ENCODE measurements at places on chromosomes 7 and 10. TPM values are rescaled to one million over a fixed set of nuclear protein-coding genes. Genes with fewer than 3 reads are reported as not detected.

- no peak for DNase-seq
These were observed 74.9 kb downstream of the SH3PXD2A start for GRCh38 chr10:103780242-103781149.

GRCh38 chr7:72038022-72038732 is 374.0 kb downstream of the CALN1 start:
- no peak for DNase-seq

DNA sequence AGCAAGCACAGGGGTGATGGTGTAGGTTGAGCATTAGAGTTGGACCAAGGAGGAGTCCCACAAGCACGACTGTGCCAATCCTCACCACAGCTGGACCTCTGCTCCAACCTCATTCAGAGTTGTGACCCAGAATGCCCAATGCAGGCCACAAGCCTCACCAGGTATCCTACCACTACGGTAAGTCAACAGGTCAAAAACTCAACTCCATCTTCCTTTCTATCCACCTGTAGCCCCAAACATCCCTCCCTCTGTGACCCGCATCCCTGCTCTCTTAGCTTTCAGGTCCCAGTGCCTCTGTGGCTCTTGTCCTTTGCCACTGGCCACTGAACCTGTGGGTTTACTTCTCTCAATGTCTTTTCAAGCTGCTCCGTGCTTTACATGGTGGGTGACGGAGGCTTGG is 112.8 kb downstream of the PIP4K2A start:
- DNase-seq, result no peak

- DNase-seq, result no peak
These were observed 51.1 kb downstream of the SPOCK2 start for GRCh38 chr10:72037266-72037665.

DNA sequence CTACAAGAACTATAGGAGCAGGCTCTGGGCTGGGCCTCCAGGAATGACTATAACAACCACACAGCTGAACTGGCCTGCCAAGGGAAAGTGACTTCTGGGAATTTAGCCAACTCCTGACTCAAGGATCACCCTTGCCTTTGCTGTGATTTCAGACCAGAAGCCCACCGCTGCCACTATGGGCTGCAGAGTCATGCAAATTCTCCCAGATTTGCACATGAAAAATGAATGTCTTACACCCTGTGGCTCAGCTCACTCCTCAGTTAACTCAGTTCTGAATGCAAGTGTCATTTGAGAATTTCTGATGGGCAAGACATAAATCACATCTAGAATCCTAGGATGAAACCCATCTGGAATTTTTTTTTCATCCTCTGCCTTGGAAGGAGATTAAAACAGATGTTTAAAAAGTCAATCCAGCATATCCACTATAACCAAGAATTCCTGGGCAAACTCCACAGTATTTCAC is 186.5 kb upstream of the BET1 start:
- DNase-seq, result no peak

GRCh38 chr7:117086788-117087187 is 133.5 kb downstream of the ST7 start:
- DNase-seq, result no peak

GRCh38 chr10:16964576-16965343 is 147.5 kb upstream of the RSU1 start:
- no peak for DNase-seq

GRCh38 chr10:62025901-62026879 is 124.7 kb downstream of the ARID5B start:
- no peak for DNase-seq

GRCh38 chr7:30162133-30162532 is 27.3 kb downstream of the MTURN start:
- DNase-seq, result no peak

GRCh38 chr7:68893411-68893810 is 704.9 kb upstream of the AUTS2 start:
- DNase-seq, result no peak

GRCh38 chr10:110279407-110279986 is 25.2 kb downstream of the SMNDC1 start:
- no peak for DNase-seq

- no peak for DNase-seq
These were observed 58.4 kb upstream of the MACROH2A2 start for GRCh38 chr10:69994262-69994661.

GRCh38 chr10:98748298-98748697 is 301.6 kb upstream of the HPS1 start:
- no peak for DNase-seq

DNA sequence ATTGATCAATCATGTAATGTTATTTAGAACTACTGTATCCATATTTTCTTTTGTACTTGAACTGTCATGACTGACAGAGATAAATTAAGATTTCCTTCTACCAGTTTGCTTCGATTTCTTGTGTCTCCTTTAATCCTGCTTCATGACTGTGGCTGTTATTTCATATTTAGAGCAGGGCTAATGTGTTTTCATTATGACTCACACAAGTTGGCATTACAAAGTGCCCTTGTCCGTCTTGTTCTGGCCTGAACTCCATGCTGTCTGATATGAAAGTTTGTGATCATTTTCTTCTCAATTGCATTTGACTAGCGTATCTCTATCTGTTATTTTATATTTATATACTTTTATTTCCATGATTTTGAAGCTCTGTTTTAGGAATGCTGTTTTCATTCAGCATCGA is 344.1 kb upstream of the PRKCQ start:
- no peak for DNase-seq

DNA sequence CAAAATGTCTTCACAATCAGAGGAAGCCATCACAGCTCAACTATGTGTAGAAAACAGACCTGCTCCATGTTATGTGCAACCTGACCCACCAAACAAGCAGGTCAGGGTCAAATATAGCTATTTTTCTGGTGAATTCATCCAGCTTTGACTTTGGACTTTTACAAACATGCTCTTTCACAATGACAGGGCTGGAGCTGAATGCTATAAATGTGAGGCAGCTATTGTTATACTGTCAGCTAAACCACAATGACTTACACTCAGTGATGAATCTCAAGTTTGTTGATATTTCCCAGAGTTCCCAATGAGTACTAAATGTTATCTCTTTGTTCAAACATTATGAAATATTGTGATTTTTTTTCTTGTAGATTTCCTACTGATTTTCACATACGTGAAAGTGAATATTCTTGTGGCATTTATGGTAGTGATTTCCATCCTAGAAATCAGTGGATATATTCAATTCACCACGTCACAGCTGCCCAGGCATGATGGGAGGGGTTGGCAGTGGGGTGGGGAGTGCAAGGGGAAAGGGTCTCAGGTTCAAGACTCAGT is 2.5 kb upstream of the ITIH2 start:
- DNase-seq, result no peak

GRCh38 chr10:118732245-118733165 is 22.3 kb downstream of the CACUL1 start:
- no peak for DNase-seq

- DNase-seq, result no peak
These were observed 36.3 kb upstream of the CCDC3 start for GRCh38 chr10:13037832-13038231.

DNA sequence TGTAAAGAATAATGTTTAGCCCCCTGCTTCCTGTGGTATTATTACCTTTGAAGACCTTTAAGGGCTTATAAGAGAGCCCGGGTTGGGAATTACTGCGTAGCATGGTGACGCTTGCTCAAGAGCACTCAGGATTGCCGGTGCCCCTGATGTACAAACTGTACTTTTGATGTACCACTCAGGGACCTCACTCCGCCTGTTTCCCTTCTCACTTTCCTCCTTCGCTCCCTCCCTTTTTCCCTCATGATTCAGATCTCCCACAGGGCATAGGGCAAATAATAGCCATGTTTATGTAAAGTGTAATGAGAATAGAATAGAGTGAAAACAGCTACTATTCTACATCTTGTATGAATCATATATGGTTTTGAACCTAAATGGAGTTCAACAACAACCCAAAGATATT is 77.8 kb upstream of the PDCD4 start:
- DNase-seq, result no peak

DNA sequence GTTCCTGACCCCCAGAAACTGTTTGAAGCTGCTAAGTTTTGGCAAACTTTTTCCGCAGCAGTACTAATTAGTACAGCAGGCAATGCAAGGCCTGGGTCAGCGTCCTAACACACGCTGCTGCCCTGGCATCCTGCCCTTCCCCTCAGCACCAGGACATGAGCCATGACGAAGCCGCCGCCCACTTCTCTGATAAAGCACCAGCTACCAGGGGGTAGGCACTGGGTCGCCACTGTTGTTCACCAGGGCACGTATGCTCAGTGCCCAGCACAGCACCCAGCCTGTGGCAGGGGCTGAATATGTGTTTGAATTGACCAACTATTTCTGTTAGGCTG is 59.5 kb downstream of the CHST15 start:
- peak; percentile 81 for DNase-seq

DNA sequence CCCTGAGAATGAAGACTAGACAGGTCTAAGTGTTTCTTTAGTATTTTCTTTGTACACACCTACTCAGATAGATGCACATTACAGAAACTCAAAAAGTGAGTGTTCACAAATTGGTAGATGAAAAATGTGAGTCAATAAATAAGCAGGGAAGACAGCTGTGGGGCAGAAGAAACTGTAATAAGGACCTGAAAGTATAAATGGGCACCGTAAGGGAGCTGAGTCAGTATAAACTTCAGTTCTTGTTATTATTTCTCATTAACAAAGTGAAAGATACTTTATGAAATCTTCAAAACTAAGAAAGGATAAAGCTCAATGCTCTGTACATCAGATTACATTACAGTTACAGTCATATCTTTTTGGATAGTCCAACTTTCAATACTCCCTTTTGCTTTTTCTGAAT is 2.5 kb downstream of the MTPN start:
- DNase-seq, result no peak

- no peak for DNase-seq
These were observed 1.6 kb downstream of the AKAP9 start for GRCh38 chr7:91942312-91942711.

- DNase-seq, result no peak
These were observed 213.0 kb downstream of the BUB3 start for GRCh38 chr10:123367195-123367594.

DNA sequence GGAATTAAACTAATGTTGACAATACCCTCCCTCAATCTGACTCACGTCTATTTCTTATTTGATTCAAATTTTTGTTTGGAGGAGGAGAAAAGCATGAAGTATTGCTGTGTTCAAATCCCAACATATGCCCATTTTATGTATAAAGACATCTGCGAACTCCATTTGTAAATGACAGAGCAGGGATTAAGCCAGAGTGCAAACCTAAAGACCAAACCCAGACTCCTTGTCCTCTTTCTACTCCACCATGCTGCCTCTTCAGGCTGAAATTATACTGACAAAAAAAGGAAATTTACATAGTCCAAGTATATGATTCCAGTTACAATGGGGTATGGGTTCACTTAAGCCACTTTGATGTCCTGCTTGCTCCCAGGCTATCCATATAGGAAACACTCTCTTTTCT is 383.1 kb downstream of the ADRA2A start:
- DNase-seq, result no peak

DNA sequence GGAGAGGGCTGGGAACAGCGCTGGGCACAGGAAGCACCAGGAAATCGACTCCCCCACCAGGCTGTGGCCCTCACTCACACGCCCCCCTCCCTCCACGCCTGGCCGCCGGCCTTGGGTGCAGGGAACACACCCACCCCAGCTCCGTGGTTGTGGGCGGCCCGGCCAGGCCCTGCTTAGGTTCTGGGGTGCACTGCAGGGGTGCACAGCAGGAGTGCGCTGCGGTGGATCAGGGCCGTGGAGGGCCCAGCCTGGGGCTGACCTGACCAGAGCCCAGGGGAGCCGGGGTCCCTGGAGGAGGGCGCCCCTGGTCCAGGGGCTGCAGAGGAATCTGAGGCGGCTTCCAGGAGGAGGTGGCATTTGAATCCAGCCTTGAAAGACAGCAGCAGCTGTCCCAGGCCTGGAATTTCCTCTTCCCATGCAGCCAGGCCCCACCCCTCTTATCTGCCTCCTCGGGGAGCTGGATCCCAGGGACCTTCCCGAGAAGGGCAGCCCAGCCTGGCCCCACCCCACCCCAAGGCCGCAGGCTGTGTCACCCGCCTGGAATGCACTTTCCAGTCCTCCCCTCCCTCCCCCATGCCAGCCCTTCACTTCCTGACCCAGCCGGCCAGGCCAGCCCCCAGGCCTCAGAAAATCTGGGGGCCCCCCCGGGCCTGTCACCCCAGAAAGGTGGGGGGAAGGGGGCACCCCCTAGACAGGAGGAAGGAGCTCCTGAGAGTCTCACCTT is 18.4 kb upstream of the PDGFA start:
- peak; percentile 89 for DNase-seq

- peak; percentile 71 for DNase-seq
These were observed 8.4 kb downstream of the AP5Z1 start for GRCh38 chr7:4783762-4784351.

DNA sequence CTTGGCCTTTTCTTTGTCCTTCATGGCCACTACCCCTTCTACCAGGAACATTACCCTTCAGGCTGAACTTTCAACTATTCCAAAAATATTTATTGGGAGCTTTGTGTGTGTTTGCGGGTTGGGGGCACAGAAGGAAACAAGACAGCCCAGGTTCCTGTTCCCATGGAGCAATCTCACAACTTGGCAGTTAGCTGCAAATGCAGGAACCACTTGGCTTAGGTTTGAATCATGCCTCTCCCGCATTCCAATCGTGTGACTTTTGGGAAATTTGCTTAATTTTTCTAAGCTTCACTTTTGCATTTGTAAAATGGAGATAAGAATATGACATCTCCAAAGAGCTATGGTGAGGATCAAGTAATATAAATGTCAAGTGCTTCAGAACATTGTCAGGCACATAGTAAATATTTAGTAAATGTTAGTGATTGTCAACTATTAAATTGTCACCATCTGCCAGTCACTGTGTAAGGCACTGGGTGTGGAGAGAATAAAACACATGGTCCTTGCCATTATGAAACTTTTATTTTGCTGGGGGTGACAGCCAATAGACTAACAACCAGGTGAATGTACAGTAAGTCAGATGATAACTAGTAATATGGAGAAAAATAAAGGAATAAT is 277.1 kb downstream of the SNX13 start:
- DNase-seq, result no peak

GRCh38 chr7:83117466-83117865 is 45.2 kb downstream of the PCLO start:
- DNase-seq, result no peak

GRCh38 chr7:5635461-5636445 is 145.7 kb downstream of the RNF216 start:
- DNase-seq, result peak; percentile 33

- DNase-seq, result peak; percentile 100
These were observed 444 bp upstream of the HIP1 start for GRCh38 chr7:75738975-75739795.

GRCh38 chr7:22482503-22482902 is 17.5 kb downstream of the STEAP1B start:
- no peak for DNase-seq

Gene COL26A1
- total RNA-seq, result not detected

Gene HOXA3
- total RNA-seq, result 0.56 TPM

Gene EIF5AL1
- total RNA-seq, result 0.10 TPM

Gene FAM131B
- 0.20 TPM for total RNA-seq

Gene CABCOCO1
- not detected for total RNA-seq

Gene STEAP2
- 15.8 TPM for total RNA-seq

Gene PDE6C
- total RNA-seq, result not detected

Gene COL1A2
- total RNA-seq, result 190 TPM

Gene LRRD1
- total RNA-seq, result not detected

Gene DNAH11
- total RNA-seq, result 1.4 TPM

Gene MLXIPL
- total RNA-seq, result 0.23 TPM

Gene CFAP46
- total RNA-seq, result 0.14 TPM

Gene GNGT1
- not detected for total RNA-seq

Gene CALCR
- total RNA-seq, result not detected
